ENCODE measurements at places on chromosomes 13 and 19.

- DNase-seq, result no peak
Measured at GRCh38 chr13:94115054-94115453, 364.4 kb downstream of the DCT start.

GRCh38 chr13:45851171-45851921 lies at the start of gene SIAH3:
TSS of gene SIAH3 (minus strand) at chr13:45851753. CDS start at chr13:45851629, 124 bp downstream.
- no peak for DNase-seq

DNA sequence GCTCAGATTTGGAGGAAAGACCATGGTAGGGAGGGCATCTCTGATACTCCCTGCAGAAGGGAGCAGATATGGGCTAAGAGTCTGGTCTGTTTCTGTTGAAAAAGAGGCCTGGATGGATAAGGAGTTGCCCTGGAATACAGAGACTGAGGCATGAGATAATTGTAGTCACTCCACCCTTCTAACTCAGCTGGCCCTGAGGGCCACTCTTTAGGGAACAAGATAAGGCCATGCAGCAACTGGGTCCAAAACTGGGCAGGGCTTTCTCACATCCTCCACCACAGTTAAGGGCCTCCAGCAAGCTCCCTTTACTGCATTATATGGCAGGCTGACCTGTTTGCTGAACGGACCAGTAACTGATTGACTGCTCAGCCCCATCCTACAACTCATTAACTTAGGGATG lies 1.3 kb downstream of the ZNF749 start:
- no peak for DNase-seq

DNA sequence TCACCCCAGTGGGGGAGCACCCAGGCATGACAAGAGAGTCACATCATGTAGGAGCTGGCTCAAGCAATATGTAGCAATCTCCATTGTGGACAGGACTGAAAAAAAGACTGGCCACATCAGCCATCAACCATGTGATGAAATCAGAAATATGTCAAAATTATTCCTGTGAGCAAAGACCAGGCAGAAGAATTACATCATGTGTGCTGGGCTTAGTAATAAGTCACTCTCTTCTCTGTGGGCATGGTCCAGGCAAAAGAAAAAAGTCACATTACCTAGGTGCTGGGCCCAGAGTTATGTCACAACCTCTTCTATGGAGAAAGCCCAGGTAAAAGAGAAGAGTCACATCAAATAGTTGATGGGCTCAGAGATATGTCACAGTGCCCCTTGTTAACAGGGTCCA lies 28.3 kb upstream of the ZNF729 start:
- no peak for DNase-seq

DNA sequence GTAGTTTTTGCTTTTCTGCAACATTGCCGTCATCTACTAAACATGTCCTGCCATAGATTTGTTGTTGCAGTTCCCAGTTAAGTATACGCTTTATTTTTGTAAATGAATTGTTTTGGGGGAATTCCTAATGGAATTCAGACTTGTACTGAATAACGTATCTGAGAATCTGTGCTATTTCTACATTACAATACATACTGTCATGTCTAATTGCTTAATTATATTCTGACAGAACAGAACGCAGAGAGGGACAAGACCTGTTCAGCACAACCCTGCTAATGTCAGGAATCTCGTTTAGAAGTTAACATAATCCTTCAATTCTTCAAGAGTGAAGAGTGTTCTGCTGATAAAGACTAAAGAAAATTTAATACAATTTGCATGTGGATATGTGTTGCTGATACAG lies 861.1 kb upstream of the KLHL1 start:
- no peak for DNase-seq

DNA sequence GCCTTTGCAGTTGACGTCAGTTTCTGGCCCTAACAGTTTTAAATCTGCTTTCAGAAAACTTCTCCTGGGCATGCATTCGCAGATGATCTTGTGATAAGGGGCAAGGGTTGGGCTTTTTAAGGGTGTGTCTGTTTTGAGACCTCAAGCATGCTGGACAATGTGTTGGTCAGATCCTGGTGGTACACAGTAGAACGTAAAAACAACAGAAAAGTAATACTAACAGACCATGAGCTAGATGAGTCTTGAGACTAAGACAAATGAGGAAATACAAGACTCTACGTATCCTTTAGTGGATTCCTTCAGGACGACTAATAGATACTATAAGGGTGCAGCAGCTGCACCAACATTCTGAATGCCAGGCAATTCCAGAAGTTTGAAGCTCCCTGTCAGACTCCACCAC lies 237.6 kb downstream of the DNAJC15 start:
- no peak for DNase-seq
